ENCODE measurements at places on chromosomes 3 and 15.

DNA sequence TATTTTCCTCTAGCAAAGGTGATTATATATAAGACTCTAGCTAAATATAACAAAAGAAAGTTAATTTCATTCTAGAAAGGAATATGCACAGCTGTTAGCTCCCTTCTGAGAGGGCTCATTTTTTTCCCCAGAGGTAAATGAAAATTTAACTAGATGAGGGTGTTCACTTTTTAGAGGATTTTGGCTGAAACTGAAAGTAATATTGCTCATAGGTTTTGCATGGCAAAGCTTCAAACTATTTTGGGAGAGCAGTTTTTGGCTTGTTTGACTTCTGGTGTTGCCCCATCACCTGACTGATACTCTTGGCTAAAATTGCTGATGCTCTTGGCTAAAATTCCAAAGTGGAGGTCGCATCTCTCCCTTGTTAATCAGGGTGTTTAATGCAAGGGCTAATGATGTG, 311.9 kb downstream of the EDEM1 start:
- DNase-seq = no peak

DNA sequence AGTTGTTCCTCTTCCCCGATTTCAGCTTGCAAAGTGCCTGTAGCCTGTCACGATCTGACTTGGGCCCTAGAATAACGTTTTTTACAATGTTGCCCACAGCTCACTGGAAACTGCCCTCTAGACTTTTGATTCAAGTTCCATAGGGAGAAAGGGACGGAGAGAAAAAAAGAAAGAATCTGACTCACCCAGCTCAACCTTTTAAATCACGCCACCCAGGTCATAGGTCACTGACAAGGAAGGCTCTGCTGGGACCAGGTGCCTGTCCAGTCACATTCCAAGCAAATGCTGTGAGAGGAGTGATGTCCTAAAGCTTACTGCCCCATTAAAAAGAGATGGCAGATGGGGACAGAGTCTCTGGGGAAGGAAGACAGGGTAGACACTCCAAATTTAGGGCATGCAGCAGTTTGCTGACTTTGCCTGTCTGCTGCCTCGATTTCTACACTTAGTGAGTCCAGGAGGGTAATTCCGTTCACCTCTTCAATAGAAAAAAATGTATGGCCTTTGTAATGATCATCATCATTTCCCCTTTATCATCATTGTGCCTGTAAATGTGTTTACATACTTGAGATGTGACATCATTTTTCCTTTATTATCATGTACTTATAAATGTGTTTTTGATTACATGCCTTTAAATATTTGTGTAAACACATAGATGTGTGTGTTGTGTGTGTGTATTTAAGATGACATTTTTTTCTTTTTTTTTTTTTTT, 8.4 kb upstream of the MYO1E start:
- DNase-seq = no peak

- DNase-seq = no peak
Measured at GRCh38 chr3:29677421-29677820, 396.6 kb downstream of the RBMS3 start.

DNA sequence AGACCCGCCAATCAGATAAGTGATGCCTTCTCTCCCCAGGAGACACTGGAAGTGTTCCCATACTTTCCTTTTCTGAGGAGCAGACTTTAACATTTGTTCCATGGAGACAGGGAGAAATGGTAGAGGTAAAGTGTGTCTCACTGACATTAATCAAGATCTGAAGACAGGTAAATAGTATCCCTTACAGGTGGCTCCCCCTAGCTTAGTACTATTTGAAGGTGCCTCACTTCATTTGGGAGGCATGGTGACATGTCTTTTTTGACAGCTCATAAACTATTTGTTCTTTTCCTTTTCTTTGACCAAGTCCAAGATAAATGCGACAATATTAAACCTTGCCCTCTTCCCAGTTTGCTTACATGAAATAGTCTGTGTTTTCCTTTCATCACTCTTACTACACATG, 485.6 kb upstream of the IL12A start:
- DNase-seq = no peak

- DNase-seq = no peak
Measured at GRCh38 chr15:47294765-47295259, 422.5 kb upstream of the SEMA6D start.

Measured in activated CD4-positive, alpha-beta T cell treated with anti-CD3 and anti-CD28 coated beads for 4 hours (primary cell).